Pons (tissue), 1 donor: ENCODE measurements at places on chromosomes 12 and 14.

DNA sequence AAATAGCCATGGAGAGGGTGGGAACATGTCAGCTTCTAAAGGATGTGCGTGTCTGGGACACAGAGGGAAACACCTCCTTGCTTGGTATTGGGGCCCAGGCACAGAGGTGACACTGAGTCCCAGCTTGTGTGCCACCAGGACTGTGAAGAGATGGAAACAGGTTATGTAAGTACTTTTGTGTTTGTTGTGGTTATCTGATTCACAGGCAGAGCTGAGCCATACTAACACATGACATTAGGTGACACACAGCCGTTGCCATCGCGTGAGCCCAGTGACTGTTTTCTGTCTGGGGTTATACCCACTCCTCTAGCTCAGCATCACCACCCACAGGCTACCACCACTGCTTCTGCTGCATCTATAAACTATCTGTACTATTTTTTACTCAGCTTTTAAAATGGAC lies 12.1 kb upstream of the FLVCR2 start:
- DNase-seq, result no peak

GRCh38 chr14:36222952-36223468 lies 46.5 kb upstream of the PTCSC3 start:
- no peak for DNase-seq

GRCh38 chr12:29201296-29201695 lies 52.2 kb downstream of the FAR2 start:
- no peak for DNase-seq

- no peak for DNase-seq
Observed at GRCh38 chr12:851913-852312, 97.6 kb downstream of the RAD52 start.

GRCh38 chr12:115411121-115411520 lies 727.1 kb upstream of the TBX3 start:
- no peak for DNase-seq

- no peak for DNase-seq
Observed at GRCh38 chr14:34336501-34336900, 125.5 kb downstream of the SPTSSA start.

GRCh38 chr14:78697341-78697740 lies 527.2 kb downstream of the NRXN3 start:
- peak; percentile 9 for DNase-seq

DNA sequence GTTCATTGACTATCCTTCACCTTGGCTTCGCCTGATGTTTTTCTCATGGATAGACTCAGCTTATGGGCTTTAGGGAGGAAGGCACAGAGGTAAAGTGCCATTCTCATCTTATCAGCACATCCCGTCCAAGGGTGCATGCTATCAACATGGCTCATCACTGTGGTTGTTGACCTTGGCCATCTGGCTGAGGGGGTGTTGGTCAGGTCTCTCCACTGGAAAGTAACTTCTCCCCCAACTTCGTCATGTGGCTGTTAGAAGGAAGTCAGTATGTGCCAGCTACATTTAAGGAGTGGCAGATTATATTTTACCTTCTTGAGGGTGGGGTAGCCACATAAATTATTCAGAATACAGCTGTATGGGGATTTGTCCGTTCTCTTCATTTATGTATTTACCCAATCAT lies 68.9 kb downstream of the EML1 start:
- no peak for DNase-seq

GRCh38 chr12:10169104-10169503 lies 2.8 kb downstream of the OLR1 start:
- no peak for DNase-seq

- no peak for DNase-seq
Observed at GRCh38 chr12:120534703-120535655, 823 bp downstream of the RNF10 start.

DNA sequence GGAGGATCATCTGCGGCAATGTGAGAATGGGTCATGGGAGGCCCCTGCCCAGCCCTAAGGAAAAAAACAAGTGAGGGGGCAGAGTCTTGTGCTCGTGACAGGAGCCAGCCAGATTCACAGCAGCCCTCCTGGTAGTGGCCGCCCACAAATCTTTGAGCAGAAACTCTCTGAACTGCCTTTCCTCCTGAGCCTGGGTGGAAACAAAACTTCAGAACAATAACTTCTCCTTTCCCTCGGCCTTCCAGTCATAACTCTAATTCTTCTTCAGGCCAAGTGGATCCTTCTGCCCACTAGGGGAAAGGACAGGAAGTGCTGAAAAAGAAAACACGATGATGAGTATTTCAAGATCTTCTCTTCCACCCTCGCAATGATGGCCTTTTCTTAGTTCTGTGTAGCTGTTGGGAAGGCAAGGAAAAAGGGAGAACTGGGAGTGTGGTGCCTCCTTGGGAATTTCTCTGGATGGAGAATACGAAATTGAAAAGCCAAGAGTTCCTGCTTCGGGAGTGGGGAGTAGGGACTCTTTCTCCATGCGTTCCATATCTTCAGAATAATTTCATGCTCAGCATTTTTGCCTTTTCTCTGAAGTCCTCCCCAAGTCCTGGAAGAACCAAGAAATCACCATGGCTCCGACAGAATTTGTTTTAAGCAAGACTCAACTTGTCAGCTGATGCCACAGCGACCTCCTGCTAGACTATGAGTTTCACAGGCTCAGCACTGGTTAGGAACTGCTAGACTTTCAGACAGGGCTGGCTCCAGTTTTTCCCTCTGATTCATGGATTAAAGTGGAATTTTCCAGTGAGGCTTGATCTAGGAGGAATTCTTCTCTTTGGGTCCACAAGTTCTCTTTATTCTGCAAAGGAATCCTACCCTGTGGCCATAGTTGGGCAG lies 188.9 kb downstream of the CAND1 start:
- peak; percentile 45 for DNase-seq

- peak; percentile 62 for DNase-seq
Observed at GRCh38 chr14:103728721-103729120, 13.1 kb downstream of the ZFYVE21 start.

DNA sequence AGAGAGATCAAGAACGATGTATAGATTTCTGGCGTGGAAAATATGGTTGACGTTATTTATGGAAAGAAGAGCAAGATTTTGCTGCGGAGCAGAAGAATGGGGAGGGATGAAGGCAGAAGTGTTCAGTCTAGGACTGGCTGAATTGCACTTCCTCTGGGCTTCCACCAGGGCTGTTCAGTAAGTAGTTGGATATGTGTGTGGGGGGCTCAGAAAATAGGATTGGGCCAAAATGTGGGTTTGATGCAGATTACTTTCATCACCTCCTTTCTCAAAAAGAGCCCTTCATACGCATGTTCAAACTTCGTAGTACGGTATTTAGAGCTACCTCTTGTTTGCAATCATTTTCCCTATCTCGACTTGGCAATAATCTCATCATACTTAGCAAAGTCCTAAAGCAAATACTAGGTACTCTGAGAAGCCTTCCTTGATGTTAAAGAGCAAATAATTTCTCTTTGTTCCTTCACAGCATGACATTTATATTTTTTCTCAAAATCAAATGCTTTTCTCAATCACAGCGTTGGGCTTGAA lies 349.4 kb downstream of the NELL2 start:
- no peak for DNase-seq

DNA sequence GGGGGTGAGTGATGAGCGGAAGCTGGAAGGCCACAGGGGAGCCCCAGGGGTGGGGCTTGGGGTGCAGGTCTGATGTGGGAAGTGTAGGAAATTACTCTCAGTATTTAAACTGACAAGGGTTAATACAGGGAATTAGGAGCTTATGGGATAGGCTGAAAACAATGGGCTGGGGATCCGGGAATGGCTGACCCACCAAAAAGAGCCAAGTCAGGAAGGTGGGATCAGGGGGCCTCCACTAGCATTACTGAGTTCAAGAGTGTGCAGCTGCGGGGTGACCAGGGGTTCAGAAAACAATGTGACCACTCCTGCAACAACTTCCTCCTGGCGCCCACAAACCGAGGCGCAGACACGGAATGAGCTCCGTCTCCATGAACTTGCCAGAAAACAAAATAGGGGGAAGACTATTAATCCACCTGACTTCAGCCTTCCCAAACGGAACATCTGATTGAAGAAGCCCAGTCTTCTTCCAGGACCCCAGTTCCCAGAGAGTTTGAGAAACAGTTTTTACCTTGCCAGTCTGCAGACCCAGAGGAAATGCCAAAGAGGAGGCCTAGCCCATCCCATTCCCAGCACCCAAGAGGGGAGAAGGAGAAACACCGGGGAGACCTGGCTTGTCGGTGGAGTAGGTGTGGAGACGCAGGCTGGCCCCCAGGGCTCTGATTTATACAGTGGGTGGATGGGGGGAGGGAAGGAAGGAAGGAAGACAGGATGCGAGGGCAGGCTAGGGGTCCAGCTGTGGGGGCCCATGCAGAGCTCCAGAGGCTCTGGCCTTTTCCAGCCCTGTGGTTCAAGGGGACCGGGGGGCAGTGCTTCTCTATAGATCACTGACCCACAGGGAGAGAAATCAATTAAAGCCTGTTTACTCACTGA lies 16.5 kb upstream of the YY1 start:
- no peak for DNase-seq

DNA sequence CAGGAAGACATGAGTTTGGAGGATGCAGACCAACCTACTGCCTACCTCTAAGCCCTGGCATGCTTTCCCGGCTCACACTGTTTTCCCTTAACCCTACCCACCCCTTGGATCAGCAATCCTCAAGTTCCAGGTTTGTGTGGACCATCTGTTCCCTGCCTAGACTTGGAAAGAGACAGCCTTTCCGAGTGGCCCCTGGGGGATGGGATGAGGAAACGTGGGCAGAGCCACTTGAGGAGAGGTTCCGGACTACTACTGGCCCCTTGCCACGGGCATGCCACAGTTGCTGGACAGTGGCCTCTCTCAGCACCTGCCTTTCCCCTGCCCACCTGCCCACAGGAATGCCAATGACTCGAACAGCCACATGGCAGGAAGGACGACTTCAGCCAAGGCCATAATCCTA lies 135.9 kb downstream of the SLC15A4 start:
- DNase-seq, result no peak

- peak; percentile 99 for DNase-seq
Observed at GRCh38 chr14:50335389-50335788, 23.3 kb downstream of the DMAC2L start.

DNA sequence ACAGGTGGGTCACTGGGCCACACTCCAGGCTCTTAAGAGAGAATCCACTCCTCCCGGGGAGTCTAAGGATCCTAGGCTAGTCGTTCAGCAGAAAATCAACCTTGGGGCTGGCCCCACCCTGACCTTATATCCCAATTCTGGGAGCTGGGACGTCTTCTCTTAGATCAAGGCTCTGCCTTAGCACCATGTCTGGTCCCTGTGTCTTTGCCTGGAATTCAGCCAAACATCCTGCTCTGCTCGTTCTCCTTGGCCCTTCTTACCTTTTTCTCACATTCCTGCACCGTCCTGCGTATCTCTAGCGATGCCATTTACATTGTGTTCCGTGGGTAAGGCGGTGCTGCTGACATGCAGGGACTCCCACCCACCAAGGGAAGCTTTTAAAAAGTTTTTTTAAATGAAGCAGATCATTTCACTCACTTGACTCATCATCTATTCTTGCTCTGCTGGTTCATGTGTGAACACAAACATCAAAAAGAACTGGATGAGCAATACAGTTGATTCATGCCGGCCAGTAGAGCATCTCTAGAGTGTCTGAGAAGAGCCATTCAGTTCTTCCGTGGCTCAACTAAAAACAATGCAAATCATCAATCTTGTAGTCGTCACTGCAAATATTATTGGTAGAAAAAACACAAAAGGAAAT lies 50.2 kb downstream of the KCNK13 start:
- no peak for DNase-seq
